Panc1 (cell line): ENCODE measurements at places on chromosomes 6 and 20.

DNA sequence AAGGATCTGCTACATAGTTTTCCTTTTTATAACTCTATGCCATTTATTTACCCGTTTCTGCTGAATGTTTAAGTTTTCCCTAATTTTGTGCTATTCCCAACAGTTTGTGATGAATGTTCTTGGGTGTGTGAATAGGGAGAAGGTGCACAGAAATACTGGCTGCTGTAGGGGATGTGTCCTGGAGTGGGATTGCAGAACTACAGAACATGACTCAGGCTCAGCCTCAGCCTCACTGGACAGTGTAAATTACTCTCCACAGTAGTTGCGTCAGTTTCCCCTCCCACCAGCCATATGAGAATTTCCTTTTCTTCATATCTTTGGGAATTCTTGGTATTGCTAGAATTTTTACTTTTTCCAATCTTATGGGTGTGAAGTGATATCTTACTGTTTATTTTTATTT is 57.0 kb downstream of the SLX4IP start:
- no peak for DNase-seq
- H3K27ac ChIP-seq, result no peak overlapping the region
- no peaks in the 10 kb centered on the region for H3K36me3 ChIP-seq
- H3K4me3 ChIP-seq, result no peak overlapping the region
- no peaks in the 10 kb centered on the region for H3K4me1 ChIP-seq

DNA sequence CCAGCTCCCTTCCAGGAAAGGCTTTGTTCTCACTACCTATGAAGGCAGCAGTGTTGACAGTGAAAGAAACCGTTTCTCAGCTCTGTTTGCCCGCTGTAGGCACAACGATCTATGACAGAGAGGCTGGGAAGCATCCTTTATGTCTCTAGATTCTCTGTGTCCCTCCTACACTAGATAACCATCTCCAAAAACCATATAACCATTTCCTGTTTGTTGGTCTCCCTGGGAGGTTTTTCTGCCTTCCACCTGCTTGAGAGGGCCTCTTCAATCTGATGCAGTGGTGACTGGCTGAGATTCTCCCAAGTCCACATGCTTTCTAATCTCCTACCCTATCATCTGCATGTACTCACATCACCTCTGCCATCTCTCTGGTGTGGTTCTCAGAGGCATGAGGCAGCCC is 32.0 kb upstream of the TMEM217 start:
- H3K4me3 ChIP-seq, result no peak overlapping the region
- no peaks in the 10 kb centered on the region for H3K27me3 ChIP-seq
- H3K27ac ChIP-seq, result no peak overlapping the region
- H3K4me1 ChIP-seq, result no peaks in the 10 kb centered on the region

DNA sequence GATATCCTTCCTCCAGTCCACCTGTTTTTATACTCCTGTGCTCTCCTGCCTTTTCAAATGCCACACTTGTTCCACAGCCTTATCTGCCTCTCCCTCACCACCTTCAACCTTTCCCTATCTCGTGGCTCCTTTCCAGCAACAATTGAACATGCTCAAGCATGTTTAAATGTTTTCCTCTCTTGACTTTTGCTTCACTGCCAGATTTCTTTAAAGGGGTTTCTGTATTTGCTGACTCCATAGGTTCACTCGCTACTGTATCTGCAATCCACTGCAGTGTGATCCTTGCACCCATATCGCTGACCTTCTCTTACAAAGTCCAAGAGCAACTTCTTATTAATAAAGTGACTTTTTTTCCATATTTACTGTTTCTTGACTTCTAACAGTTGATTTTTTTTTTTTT is 11.2 kb upstream of the GMNN start:
- H3K36me3 ChIP-seq, result no peaks in the 10 kb centered on the region
- no peak for DNase-seq
- no peaks in the 10 kb centered on the region for H3K4me1 ChIP-seq
- H3K27me3 ChIP-seq, result no peaks in the 10 kb centered on the region

DNA sequence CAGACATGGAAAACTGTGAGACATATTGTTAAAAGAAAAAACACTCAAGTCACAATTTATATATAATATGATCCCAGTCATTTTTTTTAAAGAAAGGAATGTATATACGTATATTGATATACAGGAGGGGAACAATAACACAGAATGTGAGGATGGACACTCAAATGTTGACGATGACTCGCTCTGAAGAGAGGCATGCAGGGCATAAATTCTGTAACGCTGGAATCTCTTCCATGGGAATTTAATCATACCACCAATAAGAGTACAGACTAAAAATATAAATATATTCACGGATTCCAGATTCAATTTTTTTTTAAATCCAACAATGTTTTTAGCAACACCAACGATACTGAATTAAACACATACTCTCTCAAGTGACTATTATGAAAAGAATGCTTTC is 106.9 kb upstream of the CCDC28A start:
- H3K27me3 ChIP-seq, result no peaks in the 10 kb centered on the region
- no peak overlapping the region for H3K27ac ChIP-seq
- H3K4me3 ChIP-seq, result no peak overlapping the region
- DNase-seq, result no peak

GRCh38 chr6:146770275-146770964 is 171.6 kb downstream of the ADGB start:
- no peak overlapping the region for H3K4me3 ChIP-seq
- H3K36me3 ChIP-seq, result no peaks in the 10 kb centered on the region
- no peak for DNase-seq

DNA sequence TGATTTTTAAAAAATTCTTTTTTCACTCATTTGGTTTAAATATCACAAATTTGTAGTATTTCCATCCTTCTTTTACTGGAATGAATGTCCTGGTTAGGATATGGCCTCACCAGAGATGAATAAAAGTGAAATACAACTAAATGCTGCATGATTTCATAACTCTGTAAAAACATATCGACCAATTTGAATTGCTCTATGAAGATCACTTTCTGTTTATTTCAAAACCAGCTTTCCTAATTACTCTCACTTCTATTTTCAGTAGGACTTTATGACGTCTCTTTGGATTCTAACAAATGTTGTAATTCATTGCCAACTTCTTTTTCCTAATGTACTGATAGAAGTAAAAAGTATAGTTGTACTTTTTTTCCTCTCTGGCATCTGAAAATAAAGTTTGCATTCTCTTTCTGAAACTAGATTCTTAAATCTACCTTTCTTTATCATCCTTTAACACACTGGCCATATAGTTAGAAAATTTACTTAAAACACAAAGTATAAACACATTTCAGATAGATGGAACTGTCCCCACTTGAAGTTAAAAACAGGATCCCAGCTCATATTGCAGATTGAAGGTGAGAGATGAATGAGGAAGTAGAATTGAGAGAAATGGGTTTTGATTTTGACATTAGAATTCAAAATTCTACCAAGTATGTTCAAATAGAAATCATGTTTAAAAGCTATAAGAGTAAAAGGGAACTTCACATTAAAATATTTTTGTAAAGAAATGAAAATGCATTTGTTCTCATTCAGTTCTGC is 40.3 kb upstream of the IL20RA start:
- H3K4me1 ChIP-seq, result no peaks in the 10 kb centered on the region
- peaks cover 10% of the 10 kb centered on the region for H3K27me3 ChIP-seq
- H3K4me3 ChIP-seq, result no peak overlapping the region
- no peak for DNase-seq

GRCh38 chr6:142886431-142887170 is 58.4 kb downstream of the HIVEP2 start:
- H3K36me3 ChIP-seq, result no peaks in the 10 kb centered on the region
- no peaks in the 10 kb centered on the region for H3K27me3 ChIP-seq
- H3K4me1 ChIP-seq, result peaks cover 25% of the 10 kb centered on the region
- H3K4me3 ChIP-seq, result no peak overlapping the region

DNA sequence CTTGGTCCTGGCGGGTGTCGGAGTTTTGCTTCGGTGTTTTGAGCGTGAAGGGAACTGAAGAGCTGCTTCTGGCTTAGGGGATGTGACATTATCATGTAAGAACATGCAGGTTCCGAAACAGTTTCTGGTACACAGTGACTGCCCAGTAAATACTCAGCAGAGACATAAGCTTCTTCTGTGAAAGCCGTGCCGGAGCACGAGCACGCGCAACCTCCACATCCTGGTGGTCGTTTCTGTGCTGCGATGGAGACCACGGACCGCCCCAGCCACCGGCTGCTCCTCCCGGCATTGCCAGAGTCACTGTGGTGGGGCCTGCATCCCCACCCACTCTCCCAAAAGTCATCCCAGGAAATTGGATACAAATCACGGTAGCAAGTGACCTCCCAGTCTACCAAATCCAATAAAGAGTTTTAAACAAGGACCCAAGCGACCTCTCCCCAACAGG is 18.7 kb downstream of the KIF25 start:
- H3K4me3 ChIP-seq, result no peak overlapping the region
- no peaks in the 10 kb centered on the region for H3K4me1 ChIP-seq

DNA sequence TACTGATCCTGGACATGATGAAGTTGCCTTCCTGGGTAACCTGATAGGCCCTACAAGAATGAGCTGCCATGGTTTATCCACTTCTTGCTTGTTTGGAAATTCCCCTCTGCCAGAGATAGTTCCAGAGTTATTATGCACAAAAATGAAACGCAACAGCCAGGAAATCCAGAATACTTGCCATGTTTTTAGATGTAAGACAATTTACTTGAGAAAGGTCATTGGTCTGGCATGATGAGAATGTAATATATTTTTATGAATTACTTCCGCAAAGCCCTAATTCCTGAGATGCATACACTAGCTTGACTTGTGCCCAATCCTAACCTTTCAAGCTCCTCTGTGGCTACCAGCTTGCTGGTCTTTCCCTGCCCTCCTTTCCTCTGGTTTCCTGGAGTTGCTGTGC is 27.9 kb upstream of the NT5E start:
- no peak overlapping the region for H3K27ac ChIP-seq
- no peak overlapping the region for H3K4me3 ChIP-seq
- H3K4me1 ChIP-seq, result no peaks in the 10 kb centered on the region
- H3K36me3 ChIP-seq, result no peaks in the 10 kb centered on the region

DNA sequence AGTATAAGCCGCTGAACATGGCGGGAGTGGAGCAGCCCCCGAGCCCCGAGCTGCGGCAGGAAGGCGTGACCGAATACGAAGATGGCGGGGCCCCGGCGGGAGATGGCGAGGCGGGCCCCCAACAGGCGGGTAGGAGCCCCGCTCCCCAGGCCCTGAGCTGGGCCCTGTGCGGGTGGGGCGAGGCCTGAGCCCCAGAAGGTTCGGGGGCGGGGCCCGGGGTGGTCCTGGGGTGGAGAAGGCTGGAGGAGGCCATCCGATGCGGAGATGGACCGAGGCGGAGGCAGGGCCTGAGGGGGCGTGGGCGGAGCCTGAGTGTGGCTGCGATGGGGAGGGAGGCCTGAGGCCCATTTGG is 7.1 kb downstream of the L3MBTL1 start:
- peak overlapping the region; percentile 68 for H3K4me3 ChIP-seq
- peaks cover 11% of the 10 kb centered on the region; the same call in 1 of the 2 replicates for H3K4me1 ChIP-seq
- H3K36me3 ChIP-seq, result no peaks in the 10 kb centered on the region
- no peaks in the 10 kb centered on the region for H3K27me3 ChIP-seq
- H3K27ac ChIP-seq, result peak overlapping the region; percentile 77

GRCh38 chr6:152637296-152638047 is at the start of gene SYNE1:
TSS of gene SYNE1 (minus strand) at chr6:152637362. CDS start at chr6:152628331, 9,031 bp downstream.
- H3K27ac ChIP-seq, result no peak within 1 kb of the TSS
- H3K27me3 ChIP-seq, result peaks cover 11% of the 10 kb centered on the region
- H3K4me1 ChIP-seq, result peaks cover 3% of the 10 kb centered on the region; the same call in 1 of the 2 replicates
- no peak for DNase-seq
- no peaks in the 10 kb centered on the region for H3K36me3 ChIP-seq
- peak within 1 kb of the TSS; percentile 38 for H3K4me3 ChIP-seq

GRCh38 chr6:29295623-29296022 is 5.9 kb upstream of the OR14J1 start:
- no peak overlapping the region for H3K4me3 ChIP-seq
- DNase-seq, result no peak
- H3K4me1 ChIP-seq, result no peaks in the 10 kb centered on the region
- no peak overlapping the region for H3K27ac ChIP-seq

- DNase-seq, result peak; percentile 84
- peaks cover 27% of the 10 kb centered on the region for H3K4me1 ChIP-seq
- no peaks in the 10 kb centered on the region for H3K27me3 ChIP-seq
- peaks cover 3% of the 10 kb centered on the region; the same call in 1 of the 2 replicates for H3K36me3 ChIP-seq
- H3K4me3 ChIP-seq, result no peak overlapping the region
These were observed 3.4 kb upstream of the NSFL1C start for GRCh38 chr20:1469925-1470571.

DNA sequence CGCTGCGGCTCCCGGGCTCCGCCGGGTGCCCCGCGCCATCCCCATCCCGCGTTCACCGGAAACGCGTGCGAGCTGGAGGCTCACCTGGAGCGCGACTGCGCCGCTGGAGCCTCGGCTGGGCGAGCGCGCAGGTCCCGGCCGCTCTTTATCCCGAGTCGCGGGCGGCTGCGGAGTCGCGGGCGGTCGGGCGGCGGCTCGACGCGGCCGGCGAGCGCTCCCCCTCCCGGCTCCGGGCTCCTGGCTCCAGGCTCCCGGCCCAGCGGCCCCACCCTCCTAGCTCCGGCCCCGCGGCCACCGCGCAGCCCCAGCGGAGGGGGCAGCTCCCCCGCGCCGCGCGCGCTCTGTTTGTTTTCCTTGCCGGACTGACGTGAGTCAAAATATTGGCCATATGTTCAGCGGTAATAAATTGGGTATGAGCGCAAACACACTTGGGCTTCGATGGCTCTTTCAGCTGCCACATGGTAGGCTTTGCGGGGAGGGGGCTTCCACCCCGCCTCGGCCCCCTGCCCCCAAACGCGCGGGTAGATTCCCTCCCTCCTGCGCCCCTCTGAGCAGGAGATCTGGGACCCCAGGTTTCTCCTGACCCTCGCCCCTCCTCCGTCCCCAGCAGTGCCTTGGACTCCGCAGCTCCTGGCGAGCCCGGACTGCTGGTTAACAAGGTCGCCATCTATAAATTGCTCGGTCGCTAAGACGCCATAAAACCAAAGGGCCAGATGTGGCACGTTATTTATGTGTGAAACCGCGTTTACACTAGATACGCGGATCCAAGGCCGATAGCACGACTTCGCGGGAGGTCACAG is 8.8 kb upstream of the NKX2-2 start:
- no peaks in the 10 kb centered on the region for H3K4me1 ChIP-seq
- no peak for DNase-seq
- no peak overlapping the region for H3K27ac ChIP-seq
- peaks cover 27% of the 10 kb centered on the region for H3K27me3 ChIP-seq

GRCh38 chr6:22102671-22103070 is 194.2 kb downstream of the PRL start:
- H3K27me3 ChIP-seq, result no peaks in the 10 kb centered on the region
- no peak for DNase-seq
- H3K4me1 ChIP-seq, result no peaks in the 10 kb centered on the region
- H3K36me3 ChIP-seq, result no peaks in the 10 kb centered on the region
- H3K27ac ChIP-seq, result no peak overlapping the region

GRCh38 chr6:24489881-24490280 is 503 bp upstream of the GPLD1 start:
- peaks cover 6% of the 10 kb centered on the region for H3K27me3 ChIP-seq
- H3K4me1 ChIP-seq, result peaks cover 5% of the 10 kb centered on the region; the same call in 1 of the 2 replicates
- DNase-seq, result no peak
- H3K27ac ChIP-seq, result no peak overlapping the region

DNA sequence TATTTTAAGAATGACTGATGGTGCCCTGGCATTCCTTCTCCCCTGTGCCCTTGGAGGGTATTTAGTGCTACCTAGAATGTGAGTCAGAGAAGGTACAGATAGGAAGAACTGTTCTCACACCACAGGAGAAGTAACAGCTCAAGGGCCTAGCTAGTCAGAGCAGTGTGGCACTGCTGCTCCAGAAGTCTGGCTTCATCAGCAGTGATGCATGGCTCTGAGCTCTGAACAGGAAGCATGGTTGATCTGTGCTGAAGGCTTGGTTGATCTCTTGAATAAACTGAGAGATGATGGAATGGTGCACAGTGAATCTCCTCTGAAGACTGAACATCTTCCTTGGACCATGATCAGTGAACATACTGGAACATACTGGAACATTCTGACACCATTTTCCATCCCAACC is 425.3 kb upstream of the SLC35B3 start:
- no peaks in the 10 kb centered on the region for H3K4me1 ChIP-seq
- no peaks in the 10 kb centered on the region for H3K27me3 ChIP-seq
- no peaks in the 10 kb centered on the region for H3K36me3 ChIP-seq
